ENCODE measurements at places on chromosomes 3 and 15.
A peak's percentile ranks its signal among the peaks of the same experiment; 100 is the strongest.

DNA sequence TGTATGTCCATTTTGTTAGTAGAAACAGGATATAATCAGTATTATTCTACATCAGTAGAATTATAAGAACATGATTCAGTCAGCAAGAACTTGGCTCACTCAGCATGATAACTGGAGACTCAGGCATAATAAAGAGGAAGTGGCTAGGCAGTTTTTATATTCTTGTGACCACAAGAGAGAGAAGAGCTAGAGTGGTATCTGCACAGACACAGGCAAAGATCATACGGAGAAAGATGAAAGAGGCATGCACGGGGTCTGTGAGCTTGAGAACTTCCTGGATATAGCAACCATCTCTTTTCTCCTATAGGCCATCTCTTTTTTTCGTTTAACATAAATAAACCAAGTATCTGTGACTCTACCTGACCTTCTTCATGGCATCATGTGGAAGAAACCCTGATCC is 46.8 kb downstream of the MYO5A start:
- DNase-seq: peak; percentile 84

GRCh38 chr3:137347817-137348368 is 390.1 kb downstream of the IL20RB start:
- no peak for DNase-seq

DNA sequence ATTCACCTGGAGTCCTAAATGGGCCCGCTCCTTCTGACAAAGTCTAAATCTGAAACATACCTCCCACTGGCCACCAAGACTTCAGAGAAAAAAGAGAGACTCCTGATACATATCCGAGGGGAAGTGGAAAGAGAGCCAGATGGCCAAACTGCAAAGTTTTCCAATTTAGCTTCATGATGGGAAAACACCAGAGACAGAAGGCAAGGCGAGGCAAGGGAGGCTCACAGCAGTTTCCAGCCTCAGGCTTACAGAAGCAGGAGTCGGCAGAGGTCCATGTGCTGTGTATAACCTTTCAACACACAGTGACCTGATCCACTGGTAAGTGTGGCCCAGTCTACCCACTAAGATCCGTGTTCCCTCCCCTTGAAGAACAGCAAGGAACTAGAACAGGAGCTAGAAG is 29.9 kb upstream of the PDE8A start:
- no peak for DNase-seq

DNA sequence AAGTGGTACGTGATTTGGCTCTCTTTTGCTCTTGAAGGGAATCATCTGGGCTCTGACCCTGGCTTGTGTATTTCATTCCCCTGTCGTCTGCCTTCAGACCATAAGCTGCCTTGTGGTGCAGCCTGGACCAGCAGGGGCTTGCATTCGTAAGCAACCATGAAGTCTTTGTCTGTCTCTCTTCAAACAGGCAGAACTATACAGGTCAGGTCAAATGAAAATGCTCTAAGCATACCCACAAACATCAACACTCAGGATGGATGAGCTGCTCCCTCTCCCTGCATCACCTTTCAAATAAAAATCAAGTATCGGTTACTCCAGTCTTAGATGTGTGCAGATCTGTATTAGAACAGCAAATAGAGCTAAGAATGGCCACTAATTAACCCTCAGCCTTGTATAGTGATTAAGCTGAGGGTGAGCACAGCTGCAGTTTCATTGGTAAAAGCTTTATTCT is 268.6 kb upstream of the UBE2E1 start:
- no peak for DNase-seq

DNA sequence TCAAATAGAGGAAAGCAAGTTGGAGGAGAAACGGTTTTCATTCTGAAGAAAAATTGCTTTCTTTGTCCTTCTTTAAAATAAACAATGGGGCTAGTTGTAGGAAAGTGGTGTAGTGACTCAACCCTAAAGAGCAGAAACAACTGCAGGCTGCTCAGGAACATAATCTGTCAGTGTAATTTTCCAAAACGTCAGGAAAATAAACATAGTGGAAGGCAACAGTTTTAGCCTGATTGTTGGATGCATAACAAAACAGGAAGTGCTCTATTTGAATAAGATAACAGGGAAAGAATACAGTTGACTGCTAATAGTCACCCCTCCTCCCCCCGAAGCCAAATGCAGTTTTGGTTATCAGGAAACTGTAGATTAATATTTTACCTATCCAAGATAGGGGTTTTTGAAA is 167.6 kb downstream of the ECT2 start:
- DNase-seq: no peak

GRCh38 chr3:186789554-186790260 is 6.3 kb downstream of the EIF4A2 start:
- DNase-seq: peak; percentile 16
